HFFc6 (cell line): ENCODE measurements at places on chromosomes 6 and 20. TPM values are rescaled to one million over a fixed set of nuclear protein-coding genes. Genes with fewer than 3 reads are reported as not detected.

Gene SSTR4
- not detected in 3 replicates for total RNA-seq

Gene MEI4
- total RNA-seq, result not detected in 3 replicates

Gene PAQR8
- 2.8 and 3.1 TPM in 2 replicates for total RNA-seq

- no peak for DNase-seq
These were observed 97.1 kb downstream of the FAXC start for GRCh38 chr6:99252421-99252820.

DNA sequence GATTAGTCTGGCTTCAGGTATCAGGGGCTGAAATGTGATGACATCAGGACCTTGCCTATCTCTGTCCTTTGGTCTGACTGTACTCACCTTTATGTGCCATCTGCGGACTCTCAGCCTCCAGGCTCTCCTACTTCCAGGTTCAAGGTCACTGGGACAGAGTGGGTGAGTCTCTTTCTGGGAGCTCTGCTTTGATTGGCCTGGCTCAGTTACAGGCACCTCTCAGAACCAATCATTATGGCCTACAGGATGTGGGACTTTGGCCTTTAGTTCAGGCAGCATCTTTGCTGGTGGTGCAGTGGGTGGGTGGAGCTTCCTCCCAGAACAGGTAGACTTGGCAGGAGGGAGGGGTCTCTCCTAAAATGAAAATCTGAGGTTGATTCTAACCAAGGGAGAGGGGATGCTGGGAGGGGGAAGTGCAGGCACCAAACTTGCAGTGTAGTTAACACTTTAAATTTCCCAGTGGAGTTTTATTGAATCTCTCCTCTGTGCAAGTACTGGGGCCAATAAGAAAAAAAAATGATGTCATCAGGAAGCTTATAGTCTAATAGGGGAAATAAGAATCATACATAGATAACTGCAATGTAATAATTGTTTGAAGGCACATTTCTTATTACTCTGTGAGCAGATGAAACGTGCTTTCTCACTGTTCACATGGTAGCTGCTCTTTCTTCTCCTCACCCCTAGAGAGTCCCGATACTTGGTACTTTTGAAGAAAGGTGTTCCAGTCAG lies 53.4 kb downstream of the SLC24A3 start:
- DNase-seq, result no peak

Gene PPP1R14C
- 0.20 TPM in 1 of 3 replicates, not detected in the others for total RNA-seq

DNA sequence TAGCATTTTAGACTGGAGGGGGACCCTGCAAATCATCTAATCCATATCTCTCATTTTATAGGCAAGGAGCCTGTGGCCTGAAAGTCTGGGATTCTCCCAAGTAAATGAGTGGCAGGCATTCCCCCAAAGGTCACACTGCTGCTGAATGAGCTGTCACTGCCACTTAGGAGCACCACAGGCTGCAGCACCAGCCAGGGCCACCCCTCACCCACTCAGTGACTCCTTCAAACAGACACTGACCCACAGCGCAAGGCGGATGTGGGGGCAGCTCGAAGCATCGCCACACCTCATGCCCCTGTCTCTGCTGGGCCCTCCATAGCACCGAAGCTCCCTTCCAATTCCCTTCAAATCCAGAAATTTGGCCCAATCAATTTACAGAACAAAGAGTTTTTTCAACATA lies 119.9 kb upstream of the ARID1B start:
- no peak for DNase-seq

GRCh38 chr20:46004889-46005473 lies 3.7 kb upstream of the MMP9 start:
- DNase-seq, result no peak

DNA sequence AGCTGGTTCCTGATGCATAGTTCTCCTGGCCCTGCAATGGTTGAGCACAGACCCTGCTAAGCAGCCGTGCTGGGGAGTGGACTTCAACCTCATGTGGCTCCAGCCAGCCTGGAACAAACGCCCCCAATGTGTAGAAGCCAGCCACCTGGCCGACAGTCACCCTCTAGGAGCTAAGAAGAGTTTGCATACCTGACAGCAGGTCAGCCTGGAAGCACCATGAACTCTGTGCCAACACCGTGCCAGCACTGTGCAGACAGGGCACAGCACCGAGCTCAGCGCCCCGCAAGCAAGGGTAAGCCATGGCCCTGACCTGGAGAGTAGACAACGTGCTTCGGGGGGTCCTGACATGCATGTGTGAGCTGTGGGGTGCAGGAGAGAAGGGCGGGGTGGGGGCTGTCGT lies 356.3 kb downstream of the ZFAND3 start:
- no peak for DNase-seq

Gene SMLR1
- total RNA-seq, result not detected in 3 replicates

Gene OPRL1
- 0.27 to 1.4 TPM (median 0.80 TPM) in 3 replicates for total RNA-seq

DNA sequence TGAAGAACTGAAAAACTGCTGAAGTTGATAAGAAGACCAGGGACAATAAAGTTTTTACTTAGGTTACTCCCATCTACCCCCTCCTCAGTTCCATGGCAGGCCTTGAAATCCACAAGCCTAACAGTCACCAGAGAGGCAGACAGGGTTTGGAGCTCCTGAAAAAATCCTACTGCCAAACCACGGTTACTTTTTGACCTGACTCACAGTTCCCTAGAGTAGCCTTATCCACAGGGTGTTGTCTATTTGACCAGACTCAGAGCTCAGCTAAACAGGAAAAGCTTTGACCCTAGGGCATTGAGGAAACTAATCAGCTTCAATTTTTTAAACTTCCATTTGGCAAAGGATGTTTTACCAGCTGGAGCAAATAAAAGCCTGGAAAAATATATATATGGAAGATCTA lies 257.7 kb upstream of the NT5E start:
- peak; percentile 27 for DNase-seq

DNA sequence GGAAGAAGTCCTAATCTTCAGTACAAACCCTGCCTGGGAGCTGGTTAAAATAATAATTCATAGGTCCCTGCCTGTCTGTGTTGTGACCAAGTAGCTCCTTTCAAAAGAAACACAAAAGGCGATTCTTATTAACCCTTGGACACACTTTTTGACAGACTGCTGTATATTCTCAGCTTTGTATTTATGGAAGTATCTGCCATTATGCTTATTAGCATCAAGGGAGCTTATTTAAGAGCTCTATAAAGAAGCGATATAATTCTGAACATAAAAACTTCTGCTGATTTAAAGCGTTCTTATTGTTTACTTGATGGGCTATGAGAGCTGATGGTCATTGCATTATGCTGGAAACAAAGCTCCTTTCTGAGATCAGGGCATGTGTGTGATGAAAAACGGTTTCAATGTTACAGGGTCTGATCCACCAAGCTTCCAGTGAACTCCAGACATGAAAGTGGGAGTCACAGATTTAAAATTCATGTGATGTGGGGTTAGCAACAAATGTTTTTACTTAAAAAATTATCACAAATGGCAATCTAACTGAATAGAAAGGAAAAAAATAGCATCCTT lies 181.8 kb upstream of the PDE10A start:
- no peak for DNase-seq

GRCh38 chr6:37554480-37554819 lies 54.8 kb upstream of the CCDC167 start:
- peak; percentile 38 for DNase-seq

Gene KIF25
- total RNA-seq, result not detected in 2 replicates

GRCh38 chr20:8933381-8933807 lies 135.5 kb upstream of the PLCB4 start:
- no peak for DNase-seq

Gene TRIM38
- 5.5 to 7.4 TPM (median 6.0 TPM) in 3 replicates for total RNA-seq

GRCh38 chr6:76770281-76770680 lies 693.0 kb downstream of the HTR1B start:
- no peak for DNase-seq

Gene FOXA2
- total RNA-seq, result not detected in 3 replicates

DNA sequence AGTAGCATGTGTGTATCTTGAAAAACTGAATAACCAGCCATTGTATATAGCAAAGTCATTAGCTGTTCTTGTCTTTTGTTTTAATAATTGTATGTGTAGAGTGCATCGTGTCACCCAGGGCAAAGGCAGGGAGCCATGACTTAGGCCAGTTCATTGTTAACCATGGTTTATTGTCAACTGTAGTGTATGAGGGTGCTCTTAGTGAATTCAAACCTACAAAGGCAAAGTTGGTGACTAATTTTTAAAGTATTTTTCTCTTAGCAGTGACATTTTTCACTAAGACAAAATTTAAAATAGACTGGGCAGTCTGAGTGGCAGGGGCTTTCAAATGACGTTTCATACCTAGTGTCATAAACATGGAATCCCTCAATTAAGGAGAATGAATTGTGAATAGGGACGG lies 79.0 kb downstream of the TULP4 start:
- no peak for DNase-seq

Gene FAM209B
- not detected in 3 replicates for total RNA-seq

GRCh38 chr6:169806701-169807100 lies 55.3 kb downstream of the ERMARD start:
- no peak for DNase-seq

Gene RAMACL
- total RNA-seq, result 2.0 to 3.4 TPM (median 2.6 TPM) in 3 replicates

Gene DYNLT2
- total RNA-seq, result 0.50 and 0.63 TPM in 2 replicates

DNA sequence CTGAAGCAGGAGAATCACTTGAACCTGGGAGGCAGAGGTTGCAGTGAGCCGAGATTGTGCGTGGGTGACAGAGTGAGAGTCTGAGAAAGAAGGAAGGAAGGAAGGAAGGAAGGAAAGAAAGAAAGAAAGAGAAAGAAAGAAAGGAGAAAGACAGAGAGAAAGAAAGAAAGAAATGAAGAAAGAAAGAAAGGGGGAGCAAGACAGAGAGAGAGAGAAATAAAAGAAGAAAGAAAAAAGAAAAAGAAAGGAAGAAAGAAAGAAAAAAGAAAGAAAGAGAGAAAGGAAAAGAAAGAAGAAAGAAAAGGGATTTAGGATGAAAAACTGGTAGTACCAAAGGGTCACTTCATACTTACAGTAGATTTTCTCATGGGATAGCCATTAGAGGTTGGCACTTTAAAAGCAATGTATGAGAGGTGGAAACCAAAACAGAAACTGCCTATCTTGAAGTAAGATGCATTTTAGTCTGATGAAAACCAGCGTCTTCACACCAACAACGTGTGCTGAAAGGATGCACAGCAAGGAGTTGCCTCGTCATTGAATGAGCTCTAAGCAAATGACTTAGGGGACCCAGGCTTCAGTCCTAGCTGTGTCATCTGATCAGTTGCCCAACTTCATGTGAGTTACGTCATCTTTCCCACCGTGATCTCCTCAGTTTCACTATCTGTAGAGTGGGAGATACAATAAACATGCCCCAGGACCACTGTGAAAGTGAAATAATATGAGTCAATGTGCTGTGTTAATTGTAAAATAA lies 133.9 kb upstream of the NEDD9 start:
- DNase-seq, result no peak

DNA sequence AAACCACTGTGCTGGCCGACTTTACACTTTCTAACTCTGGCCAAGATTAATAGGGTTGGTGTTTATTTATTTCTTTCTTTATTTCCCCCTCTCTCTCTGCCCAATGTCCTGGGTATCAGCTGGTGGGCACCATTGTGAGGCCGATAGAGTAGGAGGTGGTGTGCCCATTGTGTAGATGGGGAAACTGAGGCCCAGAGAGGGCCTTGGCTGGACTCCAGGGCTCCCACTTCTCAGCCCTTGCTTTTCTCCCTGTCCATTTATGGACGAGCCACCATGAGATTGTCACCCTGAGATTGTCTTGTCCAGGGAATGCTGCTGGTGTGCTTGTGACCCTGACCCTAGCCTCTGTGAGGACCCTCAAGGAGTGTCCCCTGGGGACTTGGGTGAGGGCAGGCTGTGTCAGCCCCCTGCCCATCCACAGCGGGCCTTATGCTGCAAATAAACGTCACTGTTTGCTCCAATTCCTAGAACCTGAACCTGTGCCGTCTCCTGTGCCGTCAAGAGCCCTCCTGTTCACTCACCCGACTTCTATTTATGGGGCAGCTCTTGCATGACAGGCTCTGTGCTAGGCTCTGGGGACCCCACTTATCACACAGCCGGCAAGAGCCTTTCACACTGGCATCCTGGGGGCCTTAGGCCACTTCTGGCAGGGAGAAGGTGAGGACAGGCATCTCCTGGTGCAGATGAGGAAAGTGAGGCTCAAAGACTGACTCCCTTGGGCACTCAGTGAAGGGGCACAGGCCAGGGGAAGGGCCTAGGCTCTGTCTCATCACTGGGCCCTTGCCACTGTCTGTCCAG lies 24.8 kb downstream of the SUN5 start:
- no peak for DNase-seq

- DNase-seq, result no peak
These were observed 118.8 kb downstream of the ADTRP start for GRCh38 chr6:11659757-11660156.

DNA sequence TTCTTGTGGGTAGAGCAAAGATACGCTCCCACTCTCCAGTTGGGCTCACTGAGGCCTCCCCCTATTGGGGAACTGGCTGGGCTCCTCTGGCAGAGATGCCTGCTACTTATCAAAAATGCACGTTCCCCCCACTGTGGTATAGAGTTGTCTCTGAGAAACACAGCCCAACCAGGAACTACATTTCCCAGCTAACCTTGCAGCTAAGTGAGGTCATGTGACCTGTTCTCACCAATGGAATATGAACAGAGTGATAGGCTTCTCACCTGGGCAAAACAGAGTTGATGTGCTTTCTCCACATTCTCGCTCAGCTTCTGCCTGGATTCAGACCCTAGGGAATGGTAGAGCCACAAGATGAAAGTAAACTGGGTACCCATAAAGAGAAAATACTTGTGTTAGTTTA lies 49.1 kb upstream of the PTPRT start:
- DNase-seq, result no peak

Gene CST3
- total RNA-seq, result 229 to 344 TPM (median 288 TPM) in 3 replicates

GRCh38 chr6:108168501-108169463 lies 3.0 kb downstream of the NR2E1 start:
- DNase-seq, result no peak

Gene FAM162B
- total RNA-seq, result 5.7 to 10.9 TPM (median 9.4 TPM) in 3 replicates

Gene SIM1
- 18.4 to 20.6 TPM (median 18.7 TPM) in 3 replicates for total RNA-seq

DNA sequence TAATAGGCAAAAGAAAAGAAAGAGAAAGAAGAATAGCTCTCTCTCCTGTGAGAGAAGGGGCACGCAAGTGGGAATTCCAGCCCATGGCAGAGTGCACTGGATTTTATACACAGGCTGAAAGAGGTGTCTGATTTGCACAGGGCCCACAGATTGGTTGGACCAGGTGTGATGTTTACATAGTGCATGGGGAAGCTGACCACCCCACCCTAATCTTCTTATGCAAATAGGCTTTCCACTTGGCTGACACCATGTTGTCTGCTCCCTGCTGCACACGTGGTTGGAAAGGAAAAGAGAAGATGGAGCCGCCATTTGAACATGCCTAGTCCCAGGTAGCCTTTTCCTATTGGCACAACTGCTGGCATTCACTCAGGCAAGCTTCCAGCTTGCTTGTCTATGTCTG lies 20.2 kb downstream of the MICA start:
- DNase-seq, result no peak

GRCh38 chr6:154705471-154706113 lies 27.6 kb upstream of the SCAF8 start:
- no peak for DNase-seq

Gene WFDC5
- not detected in 3 replicates for total RNA-seq
